ENCODE measurements at places on chromosomes 6 and 20.

DNA sequence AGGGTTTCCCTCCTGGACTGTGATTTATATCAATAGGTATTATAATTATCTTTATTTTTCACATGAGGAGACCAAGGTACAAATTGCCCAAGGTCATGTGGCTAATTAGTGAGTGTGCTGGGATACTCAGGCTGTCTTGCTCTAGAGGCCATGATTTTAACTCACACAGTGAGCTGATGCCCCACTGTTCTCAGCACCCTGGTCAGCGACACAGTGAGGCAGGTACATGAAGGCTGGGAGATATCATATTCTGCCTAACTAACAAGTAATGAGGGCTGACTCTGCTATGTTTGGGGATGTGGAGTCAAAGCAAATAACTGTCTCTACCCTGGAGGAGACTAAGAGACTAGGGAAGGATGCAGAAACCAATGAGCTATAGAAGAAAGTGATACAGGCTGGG, 501.1 kb downstream of the PTPRT start:
- DNase-seq: no peak

DNA sequence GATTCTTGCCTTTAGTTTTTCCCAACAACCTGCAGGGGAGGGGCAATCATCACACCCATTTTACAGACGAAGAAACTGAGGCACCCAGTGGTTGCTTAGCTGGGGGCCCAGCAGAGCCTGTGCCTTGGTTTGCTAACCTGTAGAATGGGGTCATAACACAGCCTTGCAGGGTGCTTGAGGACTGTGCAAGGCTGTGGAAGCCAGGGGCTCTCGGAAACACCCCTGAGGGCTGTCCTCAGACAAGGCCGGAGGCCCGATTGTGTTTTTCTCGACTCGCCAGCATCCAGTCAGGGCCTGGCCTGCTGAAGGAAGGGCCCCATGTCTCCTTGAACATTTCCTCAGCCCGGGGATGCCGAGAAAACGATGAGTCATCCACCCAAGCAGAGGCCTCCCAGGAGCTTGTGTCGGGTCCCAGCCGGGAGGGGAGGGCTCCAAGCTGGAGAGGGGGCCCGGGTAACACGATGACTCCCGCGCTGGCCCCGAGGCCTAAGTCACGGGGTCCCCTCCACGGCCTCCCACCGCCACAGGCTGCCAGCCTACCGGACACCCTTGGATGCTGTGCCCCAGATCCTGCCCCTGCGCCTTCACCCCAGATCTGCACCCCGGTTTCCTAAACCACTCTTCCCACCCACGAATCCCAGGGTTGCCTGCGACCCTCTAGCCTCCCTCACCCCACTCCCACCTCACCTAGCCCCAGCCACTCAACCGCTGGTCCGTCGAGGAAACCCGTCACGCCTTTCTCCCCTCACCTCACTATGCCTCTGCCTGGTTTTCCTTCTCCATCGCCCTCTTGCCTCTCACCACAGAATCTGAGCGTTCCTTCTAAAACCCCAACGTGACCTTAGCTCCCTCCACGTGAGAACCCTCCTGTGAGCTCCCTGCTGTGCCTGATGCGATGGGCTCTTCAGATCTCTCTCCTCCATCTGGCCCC, 10.6 kb downstream of the NOL4L start:
- DNase-seq: peak; percentile 76

DNA sequence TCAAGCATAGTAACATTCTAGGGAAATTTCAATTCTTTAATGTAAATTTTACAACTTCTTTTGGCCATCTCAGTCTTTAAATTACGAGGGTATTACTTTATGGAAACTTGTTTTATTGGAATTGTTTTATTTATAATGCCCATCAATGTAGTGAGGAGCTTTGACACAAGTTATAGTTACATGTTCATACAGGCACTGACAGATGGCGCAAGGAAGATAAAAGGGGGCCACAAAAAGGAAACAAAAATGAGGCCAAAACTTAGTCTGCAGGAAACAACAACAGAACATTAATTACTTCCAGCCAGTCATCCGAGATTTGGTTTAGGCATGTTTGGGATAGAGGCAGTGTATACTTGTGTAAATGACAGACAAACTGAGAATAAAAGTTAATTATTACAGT, 18.3 kb downstream of the SESN1 start:
- no peak for DNase-seq

GRCh38 chr20:62572980-62573379, 69.3 kb upstream of the SLCO4A1 start:
- no peak for DNase-seq

- no peak for DNase-seq
These were observed 76.4 kb downstream of the KIZ start for GRCh38 chr20:21202259-21202658.

GRCh38 chr6:137957471-137957870, 90.4 kb downstream of the TNFAIP3 start:
- no peak for DNase-seq

- no peak for DNase-seq
These were observed 222.2 kb downstream of the PREX1 start for GRCh38 chr20:48605364-48606171.

- DNase-seq: no peak
These were observed 8.6 kb downstream of the BMP7 start for GRCh38 chr20:57257701-57258453.

- DNase-seq: no peak
These were observed 9.5 kb downstream of the DAAM2 start for GRCh38 chr6:39801456-39802251.

DNA sequence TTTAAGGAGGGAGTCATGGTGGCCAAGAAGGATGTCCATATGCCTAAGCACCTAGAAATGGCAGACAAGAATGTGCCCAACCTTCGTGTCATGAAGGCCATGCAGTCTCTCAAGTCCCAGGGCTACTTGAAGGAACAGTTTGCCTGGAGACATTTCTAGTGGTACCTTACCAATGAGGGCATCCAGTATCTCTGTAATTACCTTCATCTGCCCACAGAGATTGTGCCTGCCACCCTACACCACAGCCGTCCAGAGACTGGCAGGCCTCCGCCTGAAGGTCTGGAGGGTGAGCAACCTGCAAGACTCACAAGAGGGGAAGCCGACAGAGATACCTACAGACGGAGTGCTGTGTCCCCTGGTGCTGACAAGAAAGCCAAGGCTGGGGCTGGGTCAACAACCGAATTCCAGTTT, 115.0 kb downstream of the HFE start:
- DNase-seq: no peak

- no peak for DNase-seq
These were observed 36.8 kb downstream of the TSPYL4 start for GRCh38 chr6:116217069-116217468.

DNA sequence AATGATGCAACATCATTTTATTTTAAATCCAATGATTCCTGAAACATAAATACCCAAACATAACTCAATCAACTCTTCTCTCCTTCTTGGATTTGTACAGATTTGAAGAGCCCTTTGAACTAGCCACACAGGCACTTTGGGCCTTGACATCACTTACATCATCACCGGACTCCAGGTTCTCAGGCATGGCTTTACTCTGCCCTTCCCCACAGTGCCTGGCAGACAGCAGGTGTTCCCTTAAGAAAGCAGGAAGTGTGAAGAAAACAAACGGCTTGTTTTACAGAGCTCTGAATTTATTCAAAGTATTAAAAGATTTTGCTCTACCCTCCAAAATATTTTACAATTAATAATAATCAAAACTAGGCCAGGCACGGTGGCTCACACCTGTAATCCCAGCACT, 54.8 kb upstream of the GCM1 start:
- DNase-seq: peak; percentile 9

DNA sequence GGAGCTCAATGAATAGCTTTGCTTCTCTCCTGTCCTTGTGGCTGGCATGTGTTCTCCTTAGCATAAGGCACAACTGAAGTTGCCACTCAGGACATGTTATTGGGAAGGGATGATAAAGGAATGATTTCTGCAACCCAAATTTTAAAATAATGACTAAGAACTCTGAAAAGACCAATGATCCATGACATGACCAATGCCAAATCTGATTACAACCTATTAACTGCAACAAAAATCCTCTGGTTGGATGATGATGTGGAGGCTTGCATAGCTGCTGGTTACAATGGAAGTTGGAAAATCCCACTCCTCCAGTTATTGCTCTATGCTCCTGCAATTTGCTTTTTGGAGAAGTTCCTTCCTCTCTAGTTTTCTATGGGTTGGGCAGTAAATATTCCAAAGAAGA, 63.4 kb upstream of the FBXL4 start:
- no peak for DNase-seq

- DNase-seq: no peak
These were observed 44.6 kb upstream of the KCNK16 start for GRCh38 chr6:39366931-39367618.

- no peak for DNase-seq
These were observed 875.3 kb downstream of the EYS start for GRCh38 chr6:64831680-64832079.

DNA sequence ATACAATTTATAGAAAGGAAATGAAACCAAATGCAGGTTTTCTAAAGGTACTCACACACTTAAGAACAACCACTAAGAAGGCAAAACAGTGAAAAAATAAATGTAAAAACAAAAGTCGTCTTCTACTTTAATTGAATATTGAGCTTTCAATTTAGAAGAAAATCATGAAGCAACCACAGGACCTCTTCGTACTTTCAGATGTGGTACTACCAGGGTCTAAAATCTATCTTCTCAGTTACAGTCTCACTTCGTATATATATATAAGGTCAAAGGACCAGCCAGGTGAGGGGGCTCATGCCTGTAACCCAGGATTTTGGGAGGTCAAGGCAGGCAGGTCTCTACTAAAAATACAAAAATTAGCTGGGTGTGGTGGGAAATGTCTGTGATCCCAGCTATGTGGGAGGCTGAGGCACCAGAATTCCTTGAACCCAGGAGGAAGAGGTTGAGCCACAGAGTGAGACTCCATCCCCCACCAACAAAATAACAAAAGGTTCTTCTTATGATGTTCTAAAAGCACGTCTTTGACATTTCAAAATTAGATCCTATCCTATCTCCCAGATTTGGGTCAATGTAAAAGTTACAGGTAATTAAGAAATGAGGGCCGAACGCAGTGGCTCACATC, 12.5 kb downstream of the ROMO1 start:
- no peak for DNase-seq

- DNase-seq: no peak
These were observed 75.3 kb upstream of the VSTM2L start for GRCh38 chr20:37827605-37828004.

GRCh38 chr6:102798636-102799035, 1405.1 kb downstream of the GRIK2 start:
- DNase-seq: no peak

DNA sequence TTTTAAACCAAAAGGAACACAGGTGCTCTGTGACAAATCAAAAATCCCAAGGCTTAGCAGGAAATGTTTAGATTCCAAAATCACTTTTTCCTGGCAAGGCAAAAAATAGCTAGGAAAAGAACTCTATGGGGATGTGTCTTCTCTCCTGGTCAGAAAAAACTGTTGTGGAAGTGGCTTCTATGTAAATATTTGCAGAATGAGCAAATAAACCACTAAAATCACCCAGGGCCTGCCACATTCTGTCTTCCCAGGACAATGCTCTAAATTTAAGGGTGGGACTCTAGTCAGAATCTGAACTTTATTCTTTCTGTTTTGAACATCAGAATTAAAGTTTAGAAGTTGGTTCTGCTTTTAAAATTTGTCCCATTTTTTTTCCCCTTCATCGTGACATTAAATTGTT, 29.3 kb downstream of the GCM1 start:
- DNase-seq: no peak

- no peak for DNase-seq
These were observed 127.9 kb upstream of the TOP1 start for GRCh38 chr20:40900666-40901215.

DNA sequence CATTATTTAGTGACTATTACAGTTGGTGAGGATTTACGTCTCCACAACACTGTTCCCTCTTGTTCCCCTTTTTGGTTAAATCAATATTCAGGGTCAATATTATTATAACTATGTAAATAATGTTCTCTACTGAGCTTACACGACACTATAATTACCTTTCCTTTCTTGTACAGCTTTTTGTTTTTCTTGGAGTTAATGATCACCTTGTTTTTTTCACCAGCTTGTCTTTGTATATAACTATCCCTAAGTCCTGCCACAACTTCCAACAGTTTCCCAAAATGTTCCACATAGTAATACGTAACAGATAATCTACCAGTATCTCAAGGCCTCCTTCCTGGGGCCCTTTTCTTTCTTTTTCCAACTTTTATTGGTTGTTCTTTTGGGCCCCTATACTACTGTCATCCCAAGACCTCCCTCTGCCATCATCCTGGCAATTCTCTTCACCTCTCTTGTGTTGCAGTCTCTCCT, 142.0 kb upstream of the SOX4 start:
- no peak for DNase-seq

- no peak for DNase-seq
These were observed 41.1 kb upstream of the OSTM1 start for GRCh38 chr6:108115598-108116058.

DNA sequence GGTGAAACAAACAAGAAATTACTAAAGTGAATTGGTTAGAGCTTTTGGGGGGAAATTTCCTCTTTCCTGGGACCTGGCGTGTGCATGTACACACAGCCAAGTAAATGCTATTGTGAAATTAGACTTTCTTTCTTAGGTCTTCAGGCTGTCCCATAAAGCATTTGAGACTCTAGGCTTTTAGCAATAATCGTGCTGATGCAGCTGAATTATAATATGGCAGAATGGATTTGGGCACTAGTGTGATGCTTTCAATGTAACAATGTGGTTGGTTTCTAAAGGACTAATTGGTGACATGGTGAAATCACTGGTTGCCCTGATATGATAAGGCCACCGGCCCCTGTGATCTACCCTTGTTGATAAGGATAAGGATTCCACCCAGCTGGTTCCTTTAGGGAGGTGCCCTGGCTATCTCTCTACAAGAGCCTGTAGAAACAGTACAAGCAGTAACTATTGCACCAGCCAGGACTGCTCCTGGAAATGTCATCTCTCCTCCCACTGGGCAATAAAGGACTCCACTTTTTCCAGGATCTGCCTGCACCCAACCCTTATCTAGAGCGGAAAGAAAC, 164.1 kb downstream of the TFAP2A start:
- no peak for DNase-seq

- no peak for DNase-seq
These were observed 33.2 kb downstream of the PLEKHG1 start for GRCh38 chr6:150632785-150633485.

- no peak for DNase-seq
These were observed 584.2 kb downstream of the BCKDHB start for GRCh38 chr6:80690551-80691131.

DNA sequence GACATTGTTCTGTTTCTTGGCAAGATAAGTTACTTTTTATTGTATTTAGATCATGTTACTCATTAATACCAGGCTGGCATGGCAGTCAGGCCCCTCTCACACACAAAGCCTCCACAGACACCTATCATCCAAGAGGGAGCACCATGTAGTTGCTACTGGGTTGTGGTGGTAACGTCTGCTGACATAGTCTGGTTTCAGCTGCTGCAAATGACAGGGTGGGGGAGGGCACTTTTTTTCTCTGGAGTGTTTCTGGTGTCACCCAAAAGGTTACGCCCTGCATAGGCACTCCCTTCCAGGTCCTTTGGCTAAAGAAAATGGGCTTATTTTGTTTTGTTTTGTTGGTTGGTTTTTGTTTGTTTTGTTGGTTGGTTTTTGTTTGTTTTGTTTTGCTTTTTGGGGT, 236.4 kb upstream of the RIMS1 start:
- DNase-seq: no peak

- DNase-seq: no peak
These were observed 19.7 kb downstream of the BTN2A1 start for GRCh38 chr6:26477426-26477825.
